Stimulated activated CD4-positive, alpha-beta T cell treated with anti-CD3 and anti-CD28 coated beads, Interleukin-4, amount 100 ng/mL, for 24 hours (primary cell): ENCODE measurements at places on chromosomes 3 and 15.
A peak's percentile ranks its signal among the peaks of the same experiment; 100 is the strongest.

DNA sequence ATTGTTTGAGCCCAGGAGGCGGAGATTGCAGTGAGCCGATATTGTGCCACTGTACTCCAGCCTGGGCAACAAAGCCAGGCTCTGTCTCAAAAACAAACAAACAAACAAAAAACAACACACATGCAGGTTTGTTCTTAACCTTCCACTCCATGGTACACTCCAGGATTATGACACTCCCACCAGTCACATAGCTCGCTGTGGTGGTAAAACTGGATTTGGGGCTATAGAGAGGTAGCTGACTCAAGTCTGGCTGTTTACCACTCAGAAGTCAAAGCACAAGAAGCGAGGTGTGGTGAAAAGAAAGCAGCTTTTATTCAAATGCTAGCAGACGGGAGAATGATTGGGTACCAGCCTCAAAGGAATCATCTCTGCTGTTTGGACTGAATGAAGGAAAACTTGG lies 49.0 kb upstream of the SIAH2 start:
- DNase-seq, result no peak

- DNase-seq, result no peak
Observed at GRCh38 chr3:139264375-139264774, 79.4 kb upstream of the MRPS22 start.

DNA sequence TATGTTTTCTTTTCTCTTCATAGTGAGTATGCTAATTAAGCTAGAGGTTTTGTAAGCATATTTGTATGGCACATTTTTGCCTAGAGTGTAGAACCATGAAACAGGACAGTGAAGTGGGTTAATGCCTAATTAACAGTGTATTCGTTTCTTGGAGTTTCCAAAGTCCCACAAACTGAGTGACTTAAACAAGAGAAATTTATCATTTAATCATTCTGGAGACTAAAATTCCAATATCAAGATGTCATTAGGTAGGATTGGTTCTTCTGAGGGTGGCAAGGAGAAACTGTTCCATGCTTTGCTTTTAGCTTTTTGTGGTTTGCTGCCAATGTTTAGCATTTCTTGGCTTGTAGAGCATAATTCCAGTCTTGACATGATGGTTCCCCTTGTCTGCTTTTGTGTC lies 734.2 kb downstream of the NAALADL2 start:
- DNase-seq, result no peak

- DNase-seq, result peak; percentile 64
Observed at GRCh38 chr15:69719527-69720240, 267.1 kb downstream of the RPLP1 start.
